CD4-positive, alpha-beta T cell treated with Interleukin-17A for 4 hours (primary cell): ENCODE measurements at places on chromosomes 7 and 10.

GRCh38 chr7:138797715-138798320 lies at the start of the genes ATP6V0A4 and TMEM213:
Gene ATP6V0A4 (minus strand): TSS chr7:138798196. CDS start chr7:138771247, 26,949 bp downstream.
Gene TMEM213 (plus strand): TSS chr7:138797994. CDS start chr7:138798105, 111 bp downstream.
- peak; percentile 8 for DNase-seq

GRCh38 chr7:129225931-129226572 lies 1.2 kb downstream of the AHCYL2 start:
- DNase-seq: no peak

GRCh38 chr10:99777918-99778714 lies 4.3 kb upstream of the ABCC2 start:
- no peak for DNase-seq

GRCh38 chr7:141397236-141398163 lies 153.7 kb upstream of the AGK start:
- DNase-seq: no peak

- no peak for DNase-seq
Measured at GRCh38 chr7:155647302-155647701, 2.8 kb downstream of the RBM33 start.

- no peak for DNase-seq
Measured at GRCh38 chr10:29099001-29099400, 189.9 kb upstream of the LYZL1 start.

DNA sequence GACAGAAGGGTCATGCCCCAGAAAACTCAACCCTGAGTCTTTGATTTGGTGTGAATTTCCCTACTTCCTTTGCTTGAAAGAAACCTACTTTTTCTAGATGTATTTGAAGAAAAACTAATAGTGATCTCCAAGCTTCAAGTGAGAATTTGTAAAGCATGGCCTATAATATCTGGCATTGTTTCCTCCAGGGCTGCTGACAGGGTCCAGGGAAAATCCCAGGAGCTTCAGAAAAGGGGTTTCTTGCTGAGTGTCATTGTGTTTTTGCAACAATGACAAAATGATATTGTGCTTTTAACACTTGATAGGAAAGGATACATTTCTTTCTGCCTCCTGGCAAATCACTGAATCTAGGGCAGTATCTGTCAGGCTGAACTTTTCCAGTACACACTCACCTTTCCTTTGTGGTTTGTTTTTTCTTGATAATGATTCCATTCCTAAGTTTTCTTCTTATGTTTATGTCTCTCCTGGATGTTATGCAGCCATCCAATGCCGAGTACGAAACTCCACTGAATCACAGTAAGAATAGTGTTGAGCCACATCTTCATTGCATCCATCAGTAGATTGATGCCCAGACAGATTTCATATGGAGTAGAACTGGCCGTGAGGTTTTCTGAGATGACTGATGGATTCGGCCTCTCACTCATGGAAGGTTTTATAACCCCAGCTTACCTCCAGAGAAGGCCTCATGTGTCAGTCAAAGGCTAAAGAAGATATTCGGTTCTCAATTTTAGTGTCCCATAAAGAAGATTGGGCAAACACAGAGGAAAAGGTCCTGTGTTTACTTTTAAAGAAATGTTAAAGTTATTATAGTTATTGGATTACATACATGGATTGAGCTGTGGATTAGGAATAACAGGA lies 76.9 kb upstream of the STEAP1B start:
- no peak for DNase-seq
